ENCODE measurements at places on chromosomes 11 and 22. TPM values are rescaled to one million over a fixed set of nuclear protein-coding genes. Genes with fewer than 3 reads are reported as not detected.

Gene RCE1
- 19.3 TPM for total RNA-seq

- DNase-seq, result no peak
Measured at GRCh38 chr22:19688301-19689290, 25.7 kb upstream of the SEPTIN5 start.

Gene LDHAL6A
- total RNA-seq, result 0.12 TPM

- DNase-seq, result no peak
Measured at GRCh38 chr11:32033067-32033466, 57.8 kb upstream of the RCN1 start.

DNA sequence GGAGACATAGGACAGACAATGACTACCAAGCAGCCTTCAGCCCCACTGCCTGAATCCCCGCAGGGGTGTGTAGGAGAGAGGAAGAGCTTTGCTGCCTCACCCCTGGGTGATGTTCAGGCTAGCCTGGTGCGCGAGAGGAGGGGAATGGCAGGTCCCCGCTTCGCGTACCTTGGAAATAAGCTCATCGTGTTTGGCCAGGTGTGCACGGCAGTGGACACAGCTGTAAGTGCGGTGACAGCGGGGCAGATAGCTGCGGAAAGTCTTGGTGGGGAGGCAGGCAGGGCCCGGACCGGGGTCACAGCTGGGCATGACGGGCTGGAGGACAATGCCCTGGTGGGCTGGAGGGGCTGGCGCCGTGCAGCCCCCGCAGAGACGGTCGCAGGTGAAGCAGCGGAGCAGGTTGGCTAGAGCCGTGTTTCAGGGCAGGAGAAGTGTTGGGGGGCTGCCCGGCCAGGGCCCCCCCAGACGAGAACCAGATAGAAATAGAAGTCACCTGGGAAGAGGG lies 2.9 kb downstream of the YPEL4 start:
- DNase-seq, result no peak

DNA sequence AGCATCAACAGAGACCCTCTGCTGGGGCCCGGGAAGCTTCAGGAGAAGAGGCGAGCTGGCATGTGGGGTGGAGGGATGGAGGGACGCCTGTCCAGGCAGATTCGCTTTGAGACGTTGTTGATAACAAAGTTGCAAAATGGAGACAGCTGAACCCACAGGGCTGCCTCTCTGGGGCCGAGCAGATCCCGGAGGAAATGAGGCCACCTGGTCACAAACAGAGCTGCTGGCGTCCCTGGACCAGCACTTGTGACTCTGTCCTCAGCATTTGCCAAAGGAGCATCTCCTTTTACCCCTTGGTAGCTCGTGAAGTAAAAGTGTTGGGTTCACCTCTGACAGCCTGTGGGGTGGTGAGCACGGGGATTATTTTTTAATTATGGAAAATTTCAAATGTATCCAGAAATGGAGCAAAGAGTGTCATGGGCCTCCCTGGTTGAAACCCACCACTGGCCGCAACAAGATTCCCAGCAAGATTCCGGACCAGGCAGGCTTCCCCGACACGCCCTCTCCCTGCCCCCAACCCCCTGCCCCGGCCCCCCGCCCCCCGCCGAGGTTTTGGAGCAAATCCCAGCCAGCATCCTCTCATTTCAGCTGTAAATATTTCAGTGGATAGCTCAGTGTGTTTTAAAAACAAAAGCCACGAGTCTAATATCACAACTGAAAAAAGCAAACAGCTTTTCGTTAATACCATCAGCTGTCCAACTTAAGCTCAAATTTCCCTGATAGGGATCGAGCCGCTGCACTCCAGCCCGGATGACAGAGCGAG lies 20.3 kb downstream of the GRAMD4 start:
- DNase-seq, result no peak

Gene HPX
- total RNA-seq, result 0.64 TPM

GRCh38 chr11:75743711-75744563 lies 24.6 kb upstream of the DGAT2 start:
- no peak for DNase-seq

DNA sequence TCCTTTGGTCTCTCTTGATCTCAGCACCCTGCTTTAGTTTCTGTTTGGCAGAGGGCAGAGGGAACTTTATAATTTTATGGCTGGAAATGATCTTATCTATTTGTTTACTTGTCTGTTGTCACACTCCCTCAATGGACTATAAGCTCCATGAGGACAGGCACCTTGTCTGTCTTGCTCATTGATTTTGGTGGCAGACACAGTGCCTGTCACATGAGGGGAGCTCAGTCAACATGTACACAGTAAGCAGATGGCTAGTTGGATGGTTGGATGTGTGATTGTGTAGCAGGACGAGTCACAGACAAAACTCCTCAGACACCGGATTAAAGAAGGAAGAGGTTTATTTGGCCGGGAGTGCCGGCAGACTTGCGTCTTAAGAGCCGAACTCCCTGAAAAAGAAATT lies 80.4 kb downstream of the MYO18B start:
- DNase-seq, result no peak

All from activated naive CD4-positive, alpha-beta T cell treated with anti-CD3 and anti-CD28 coated beads for 36 hours (primary cell).